ENCODE measurements at places on chromosomes 5 and 9.

- DNase-seq: no peak
Observed at GRCh38 chr5:97418462-97418861, 235.4 kb upstream of the RIOK2 start.

DNA sequence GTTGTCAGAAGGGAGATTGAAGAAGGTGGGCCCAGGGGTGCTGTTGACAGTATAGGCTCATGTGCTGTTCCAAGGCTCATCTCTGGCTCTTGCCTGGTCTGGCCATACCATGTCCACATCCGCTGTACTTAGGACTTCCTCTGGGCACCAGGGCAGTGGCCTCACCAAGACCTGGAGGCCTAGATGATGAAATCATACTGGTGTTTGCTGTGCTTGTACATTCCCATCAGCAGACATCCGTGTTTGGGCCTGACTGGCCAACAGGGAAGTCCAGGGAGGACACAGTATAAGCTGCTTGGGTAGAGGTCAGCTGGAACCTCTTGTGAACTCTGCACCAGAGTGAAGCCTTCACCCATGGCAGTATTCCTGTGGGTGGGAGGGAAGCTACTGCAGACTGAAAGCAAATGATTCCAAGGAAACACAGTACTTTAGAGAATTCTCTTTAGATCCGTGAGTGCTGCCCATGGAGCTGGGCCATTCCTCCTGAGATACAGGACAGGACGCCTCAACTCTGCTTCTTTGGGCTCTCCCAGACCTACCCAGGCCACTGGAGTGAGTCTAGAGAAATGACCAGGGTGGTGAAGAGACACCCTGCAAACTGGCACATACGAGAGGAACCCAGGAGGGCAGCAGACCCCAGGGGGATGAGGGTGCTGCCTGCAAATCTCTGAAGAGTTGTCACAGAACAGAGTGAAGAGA is 22.5 kb downstream of the POLR1E start:
- DNase-seq: no peak

DNA sequence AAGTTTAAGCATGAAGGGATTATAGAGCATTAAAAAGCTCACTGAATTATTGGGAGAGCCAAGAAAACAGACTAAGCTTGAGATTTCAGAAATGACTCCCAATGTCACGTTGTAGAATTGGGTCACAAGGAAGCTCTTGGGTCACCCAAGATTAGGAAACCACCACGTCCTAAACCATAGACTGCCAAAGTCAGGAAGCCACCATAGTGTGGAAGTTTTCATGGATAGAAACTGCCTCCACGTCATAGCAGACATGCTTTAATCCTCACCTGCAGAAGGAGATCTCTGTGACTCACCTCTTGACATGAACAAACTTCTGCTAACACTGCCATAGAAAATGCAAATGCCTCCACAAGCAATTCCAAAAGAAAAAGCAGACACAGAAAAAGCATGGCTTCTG is 106.3 kb downstream of the SLC1A3 start:
- DNase-seq: no peak

DNA sequence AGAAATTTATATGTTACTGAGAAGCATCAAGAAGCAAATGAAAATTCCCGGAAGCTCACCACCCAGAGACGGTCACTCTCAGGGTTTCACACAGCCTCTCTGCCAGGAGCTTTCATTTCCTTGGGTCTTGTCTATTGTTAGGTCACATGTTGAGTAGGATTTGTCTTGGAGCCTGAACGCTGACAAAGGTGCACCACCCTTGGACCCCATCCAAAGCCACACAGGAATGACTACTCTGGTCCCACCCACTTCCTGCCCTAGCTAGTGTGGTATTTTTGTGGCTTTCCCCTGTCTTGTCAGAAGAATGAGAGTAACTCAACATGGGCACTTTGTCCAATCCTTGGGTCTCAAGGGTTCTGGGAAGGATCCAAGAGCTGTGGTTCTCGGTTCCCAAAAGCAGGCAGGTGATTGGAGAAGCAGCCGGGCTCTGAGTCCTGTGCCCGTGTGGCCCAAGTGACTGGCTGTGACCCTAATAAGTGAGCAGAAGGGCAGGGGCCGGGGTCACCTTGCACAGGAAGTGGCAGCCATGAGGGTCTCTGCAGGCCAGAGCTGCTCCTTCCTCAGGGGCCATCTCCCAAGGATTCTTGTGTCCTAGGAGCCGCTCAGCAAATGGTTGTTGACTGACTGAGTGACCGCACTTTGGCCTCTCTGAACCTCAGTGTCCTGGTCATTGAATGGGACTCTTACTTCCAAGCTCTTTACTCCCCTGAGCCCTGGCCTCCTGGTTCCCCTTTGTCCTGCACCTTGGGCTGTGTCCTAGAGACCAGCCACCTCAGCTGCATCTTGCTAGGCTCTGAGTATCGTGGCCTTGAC is 6.9 kb downstream of the FGD3 start:
- no peak for DNase-seq

DNA sequence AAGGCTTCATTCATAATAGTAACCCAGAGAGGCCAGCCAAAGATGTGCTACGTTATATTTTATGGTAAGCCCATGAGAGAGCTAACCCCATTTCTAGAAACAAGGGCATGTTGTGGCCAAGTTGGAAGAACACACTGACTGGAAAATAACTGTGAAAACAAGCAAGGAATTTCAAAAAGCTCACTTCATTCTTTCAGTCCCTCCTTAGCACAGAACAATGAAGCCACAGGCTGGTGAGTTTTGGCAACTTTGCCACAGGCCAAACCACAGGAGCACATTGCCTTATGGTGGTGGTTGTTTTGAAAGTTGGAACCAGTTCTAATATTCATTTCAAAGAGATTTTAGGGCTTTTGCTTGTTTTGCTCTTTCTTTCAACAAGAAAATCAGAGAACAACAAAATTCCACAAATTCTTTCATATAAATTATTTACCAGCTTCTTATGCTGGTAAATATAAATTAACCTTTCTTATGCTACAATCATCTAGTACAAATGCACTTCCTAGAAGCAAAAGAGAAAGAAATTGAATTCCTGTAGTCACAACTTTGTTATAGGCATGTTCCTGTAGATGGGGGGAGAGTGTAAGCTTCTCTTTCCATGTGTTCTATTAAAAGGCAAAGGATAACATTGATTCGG is 225.4 kb upstream of the RFX3 start:
- DNase-seq: peak; percentile 63

DNA sequence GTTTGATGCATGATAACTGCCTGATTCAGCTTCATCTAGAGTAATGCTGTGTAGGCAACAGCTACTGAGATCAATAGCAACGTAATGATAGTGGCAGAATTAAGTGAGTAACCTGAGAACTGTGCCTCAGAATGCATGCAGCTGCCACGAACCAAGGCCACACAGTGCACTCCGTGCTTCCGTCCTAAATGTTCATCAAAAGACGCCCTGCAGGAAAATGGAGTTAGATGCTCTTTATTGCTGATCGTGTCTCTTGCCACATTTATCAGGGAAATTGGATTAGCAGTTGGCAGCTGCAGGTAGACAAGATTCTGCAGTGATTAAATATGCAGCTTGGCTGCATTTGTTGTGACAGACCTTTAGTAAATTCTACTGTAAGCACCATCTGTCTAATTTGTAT is 107.7 kb upstream of the TLX3 start:
- DNase-seq: no peak

DNA sequence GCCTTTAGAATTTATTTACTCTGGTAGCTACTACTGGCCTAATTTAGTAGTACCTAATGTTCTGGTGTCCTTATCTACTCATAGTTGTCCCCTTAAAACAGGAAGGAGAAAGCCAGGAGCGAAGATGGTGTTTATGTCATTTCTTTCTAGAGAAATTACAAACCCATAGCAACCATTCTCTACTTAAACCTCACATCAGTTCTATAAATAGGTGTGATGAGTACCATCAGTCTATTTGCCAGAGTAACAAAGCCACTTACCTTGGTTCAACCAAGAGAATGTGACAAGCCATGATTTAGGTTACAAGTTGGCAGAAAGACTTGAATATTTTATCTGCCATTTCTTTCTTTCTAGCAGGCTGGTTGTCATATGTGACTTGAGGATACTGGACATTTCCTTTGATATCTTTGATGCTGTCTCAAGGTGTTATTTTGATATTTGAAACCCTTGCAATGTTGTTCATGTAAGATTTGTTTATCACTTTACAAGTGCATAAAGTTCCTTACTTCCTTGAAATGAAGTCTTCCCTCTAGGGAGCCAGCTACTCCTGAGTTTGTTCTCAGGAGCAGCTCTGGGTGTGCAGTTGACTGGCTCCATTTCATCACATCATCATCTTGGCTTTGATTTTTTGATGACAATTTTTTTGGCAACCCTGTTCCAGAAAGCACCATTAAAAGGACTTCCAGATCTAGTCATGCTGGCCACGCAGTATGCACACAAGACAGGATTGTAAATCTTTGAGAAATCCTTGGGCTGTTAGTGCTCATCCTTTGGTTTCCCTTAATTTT is 286.8 kb downstream of the ARHGAP26 start:
- no peak for DNase-seq

GRCh38 chr5:176739461-176740051 is 70.8 kb upstream of the UNC5A start:
- DNase-seq: no peak

DNA sequence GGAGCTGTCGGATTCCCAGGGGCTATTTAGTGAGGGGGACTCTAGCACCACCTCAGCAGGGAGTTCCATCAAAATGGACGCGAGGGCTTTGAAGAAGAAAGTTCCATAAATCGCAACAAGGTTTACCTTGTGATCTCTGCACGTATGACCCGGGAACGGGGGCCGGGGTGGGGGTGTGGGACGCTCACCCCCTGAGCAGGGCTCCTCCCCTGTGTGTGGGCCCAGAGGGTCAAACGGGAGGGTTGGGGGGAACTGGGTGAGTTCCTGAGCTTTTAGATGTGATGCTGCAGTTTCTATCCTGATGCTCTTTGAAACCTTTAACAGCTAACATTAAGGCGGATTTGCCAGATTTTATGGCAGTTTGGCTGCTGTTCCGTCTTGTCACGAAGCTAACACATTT is 18.9 kb upstream of the LRRC14B start:
- DNase-seq: no peak

DNA sequence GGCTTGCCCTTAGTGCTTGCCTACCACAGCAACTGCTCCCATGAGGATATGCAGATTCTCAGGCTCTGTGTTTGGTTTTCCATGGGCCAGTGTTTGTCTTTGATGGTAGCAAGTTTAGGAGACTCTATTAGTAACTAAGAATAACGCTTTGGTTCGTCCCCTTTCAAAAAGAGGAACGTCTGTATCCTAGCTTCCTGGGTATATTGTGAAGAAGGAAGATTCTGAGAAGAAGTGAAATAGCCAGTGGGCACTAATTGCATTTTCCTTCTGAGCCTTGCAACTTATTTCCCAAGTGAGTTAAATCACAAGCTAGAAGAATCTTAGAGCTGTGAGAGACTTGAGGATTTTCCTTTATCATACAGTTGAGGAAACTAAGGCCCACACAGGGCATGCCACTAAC is 376.8 kb downstream of the PIK3R1 start:
- DNase-seq: no peak

GRCh38 chr5:160485364-160485969 is 63.8 kb downstream of the PTTG1 start:
- DNase-seq: no peak

DNA sequence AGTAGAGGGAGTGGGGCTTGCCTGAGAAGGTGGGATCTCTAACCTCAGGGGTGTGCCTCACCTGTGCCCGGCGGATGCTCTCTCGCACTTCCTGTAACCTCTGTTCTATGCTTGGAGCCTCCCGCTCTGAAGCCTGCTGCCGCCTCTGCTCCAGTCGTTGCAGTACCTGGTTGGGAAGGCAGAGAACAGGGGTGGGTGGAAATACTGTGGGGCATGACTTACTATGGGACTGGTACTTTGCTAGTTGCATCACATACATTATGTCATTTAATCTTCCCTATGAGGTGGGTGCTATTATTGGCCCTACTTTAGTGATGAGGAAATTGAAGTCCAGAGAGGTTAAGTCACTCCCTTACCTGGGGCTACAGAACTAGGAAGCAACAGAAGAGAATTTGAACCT is 5.2 kb downstream of the FCHSD1 start:
- no peak for DNase-seq

- no peak for DNase-seq
Observed at GRCh38 chr5:56323505-56323904, 90.4 kb upstream of the ANKRD55 start.

- DNase-seq: no peak
Observed at GRCh38 chr5:173591056-173591514, 25.4 kb downstream of the BOD1 start.

DNA sequence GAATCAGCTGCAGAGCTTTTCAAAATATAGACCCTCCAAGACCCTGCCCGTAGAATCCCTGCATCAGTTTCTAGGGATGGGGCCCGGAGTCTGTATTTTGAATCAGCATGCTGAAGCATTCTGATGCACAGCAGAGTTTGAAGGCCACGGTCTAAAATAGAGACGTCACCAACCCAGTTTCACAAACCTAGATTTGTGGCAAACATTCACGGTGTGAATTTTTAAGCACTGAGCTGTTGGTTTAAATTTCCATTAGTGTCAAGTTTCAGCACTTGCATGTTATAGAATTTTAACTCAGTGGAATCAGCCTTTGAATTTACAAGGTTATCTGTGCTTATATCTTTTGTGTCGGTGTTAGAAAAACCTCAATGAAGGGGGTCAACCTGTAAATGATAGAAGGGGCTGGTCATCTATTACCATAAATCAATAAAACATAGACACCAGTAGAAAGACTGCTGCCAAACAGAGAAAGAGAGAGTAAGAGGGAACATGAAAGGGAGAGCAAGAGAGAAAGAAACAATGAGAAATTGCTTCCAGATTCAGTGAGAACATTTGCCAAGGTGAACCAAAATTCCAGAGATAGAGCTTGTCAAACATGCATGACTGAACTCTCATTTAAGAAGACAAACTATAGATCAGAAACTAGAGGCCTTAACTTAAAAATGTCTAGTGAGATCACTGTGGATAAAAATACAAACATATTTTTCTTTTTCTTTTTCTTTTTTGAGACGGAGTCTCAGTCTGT is 414.9 kb downstream of the ZSWIM6 start:
- no peak for DNase-seq

Measured in stromal cell of bone marrow (primary cell).